Upper lobe of left lung (tissue), 6 donors: ENCODE measurements at places on chromosomes 3 and 15.

DNA sequence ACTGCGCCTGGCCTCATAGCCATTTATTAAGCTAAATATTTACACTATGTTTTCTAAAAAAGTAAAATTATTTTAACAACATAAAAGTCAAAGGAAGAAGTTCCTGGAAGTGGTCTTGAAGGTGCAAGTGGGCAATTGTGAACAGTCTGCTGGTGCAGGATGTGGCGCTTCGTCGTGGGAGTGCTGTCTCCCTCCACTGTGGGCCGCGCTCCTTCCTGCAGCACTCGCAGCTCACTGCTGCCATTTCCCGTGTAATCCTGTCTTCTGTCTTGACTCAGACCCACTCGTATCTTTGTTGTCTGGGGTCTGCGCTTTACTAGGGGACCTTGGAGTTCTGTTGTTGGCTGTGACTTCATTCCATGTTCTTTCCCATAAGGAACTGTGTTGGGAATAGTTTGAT, 56.3 kb downstream of the APBA2 start:
- no peak overlapping the region for H3K4me3 ChIP-seq
- peak; percentile 26 for DNase-seq
- H3K4me1 ChIP-seq, result no peaks in the 10 kb centered on the region

GRCh38 chr3:27716309-27716708, 5.8 kb downstream of the EOMES start:
- H3K4me3 ChIP-seq, result no peak overlapping the region
- H3K27ac ChIP-seq, result no peak overlapping the region
- peaks cover 45% of the 10 kb centered on the region for H3K4me1 ChIP-seq
- H3K36me3 ChIP-seq, result no peaks in the 10 kb centered on the region
- H3K27me3 ChIP-seq, result no peaks in the 10 kb centered on the region

GRCh38 chr3:49552087-49552486, 2.2 kb upstream of the BSN start:
- no peak overlapping the region for H3K27ac ChIP-seq
- no peak for DNase-seq
- H3K4me3 ChIP-seq, result no peak overlapping the region
- no peaks in the 10 kb centered on the region for H3K27me3 ChIP-seq
- peaks cover 18% of the 10 kb centered on the region for H3K4me1 ChIP-seq
- H3K36me3 ChIP-seq, result no peaks in the 10 kb centered on the region

DNA sequence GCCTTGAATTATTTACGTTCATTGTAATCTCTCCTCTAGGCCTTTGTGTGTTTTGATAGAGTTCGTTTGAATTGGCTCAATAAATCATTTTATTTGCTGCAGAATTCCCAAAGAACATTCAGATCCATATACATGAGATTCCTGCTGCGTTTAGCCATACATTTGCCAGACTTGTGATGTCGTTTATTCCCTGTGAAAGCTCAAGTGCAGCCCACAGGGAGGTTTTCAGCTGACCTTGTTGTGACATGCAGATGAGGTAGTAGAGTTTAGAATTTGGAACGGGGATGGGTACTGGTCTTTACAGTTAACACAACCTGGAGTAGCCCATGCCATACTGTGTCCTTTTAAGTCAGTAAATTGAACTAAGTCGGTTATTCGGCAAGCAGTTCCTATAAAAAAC, at the start of gene C3orf20:
Gene C3orf20, plus strand, starts transcription at position 301 of the 400 bp plus-strand sequence. CDS start 7,573 bp downstream, outside the sequence.
- H3K4me1 ChIP-seq, result no peaks in the 10 kb centered on the region
- H3K4me3 ChIP-seq, result no peak within 1 kb of the TSS
- peaks cover 30% of the 10 kb centered on the region for H3K36me3 ChIP-seq
- H3K27me3 ChIP-seq, result no peaks in the 10 kb centered on the region

GRCh38 chr3:87503900-87504498, 227.6 kb upstream of the POU1F1 start:
- H3K27me3 ChIP-seq, result no peaks in the 10 kb centered on the region
- peak; percentile 22 for DNase-seq
- no peak overlapping the region for H3K4me3 ChIP-seq
- no peaks in the 10 kb centered on the region for H3K36me3 ChIP-seq

DNA sequence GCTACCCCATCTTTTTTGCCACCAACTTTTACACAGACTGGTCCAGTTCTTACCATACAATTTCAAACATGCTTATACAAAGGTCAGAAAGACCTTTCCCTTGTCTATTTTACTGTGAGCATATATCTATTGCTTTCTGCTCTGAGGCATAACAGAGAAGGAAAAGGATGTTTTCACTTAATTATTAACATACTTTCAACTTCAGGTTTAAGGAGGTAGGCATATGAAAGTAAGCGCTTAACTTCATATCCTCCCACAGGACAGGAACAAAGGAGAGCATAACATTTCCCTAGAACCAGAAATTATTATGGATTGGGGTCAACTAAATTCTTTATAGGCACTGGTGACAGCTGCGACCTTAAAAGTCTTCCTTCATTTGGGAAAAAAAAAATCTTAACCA, 1.1 kb downstream of the MYEF2 start:
- H3K4me1 ChIP-seq, result peaks cover 5% of the 10 kb centered on the region
- no peak overlapping the region for H3K27ac ChIP-seq
- DNase-seq, result no peak

DNA sequence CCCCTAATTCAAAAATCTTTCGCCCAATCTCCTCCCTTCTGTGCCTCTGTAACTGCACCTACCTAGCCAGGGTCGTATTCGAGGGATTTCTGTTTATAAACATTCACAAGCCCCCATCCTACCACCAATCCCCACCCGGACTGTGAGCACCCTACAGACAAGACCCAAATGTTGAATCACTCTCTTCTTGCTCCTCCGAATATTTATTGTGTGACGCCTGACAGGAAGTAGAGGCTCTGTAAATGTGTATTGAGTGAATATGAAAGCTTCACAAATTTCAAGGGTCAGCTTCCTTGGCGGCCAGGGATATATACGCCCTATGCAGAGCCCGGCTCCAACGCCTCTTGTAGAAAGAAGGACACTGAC, 1.6 kb downstream of the BDH1 start:
- no peak for DNase-seq
- peak overlapping the region; percentile 99 for H3K4me3 ChIP-seq
- H3K4me1 ChIP-seq, result peaks cover 23% of the 10 kb centered on the region
- no peaks in the 10 kb centered on the region for H3K36me3 ChIP-seq

DNA sequence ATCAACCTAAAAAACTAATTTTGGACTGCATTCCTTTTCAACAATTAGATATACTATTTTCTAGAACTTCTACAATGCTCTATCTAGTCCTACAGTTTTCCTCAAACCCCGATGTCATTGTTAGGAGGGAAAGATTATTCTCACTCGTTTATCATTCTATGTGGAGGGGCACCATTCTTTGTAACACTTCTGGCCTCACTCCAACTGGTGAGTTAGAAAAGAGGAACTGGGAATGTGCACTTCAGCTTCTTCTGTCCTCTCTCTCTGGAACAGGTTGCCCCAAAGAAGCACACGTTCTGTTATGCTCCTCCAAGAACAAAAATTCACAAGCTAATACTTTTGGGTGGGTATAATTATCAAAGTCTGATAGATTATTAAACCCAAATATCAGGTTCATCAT, 137.9 kb downstream of the UACA start:
- H3K4me3 ChIP-seq, result no peak overlapping the region
- H3K27ac ChIP-seq, result no peak overlapping the region
- no peaks in the 10 kb centered on the region for H3K27me3 ChIP-seq
- H3K4me1 ChIP-seq, result no peaks in the 10 kb centered on the region

DNA sequence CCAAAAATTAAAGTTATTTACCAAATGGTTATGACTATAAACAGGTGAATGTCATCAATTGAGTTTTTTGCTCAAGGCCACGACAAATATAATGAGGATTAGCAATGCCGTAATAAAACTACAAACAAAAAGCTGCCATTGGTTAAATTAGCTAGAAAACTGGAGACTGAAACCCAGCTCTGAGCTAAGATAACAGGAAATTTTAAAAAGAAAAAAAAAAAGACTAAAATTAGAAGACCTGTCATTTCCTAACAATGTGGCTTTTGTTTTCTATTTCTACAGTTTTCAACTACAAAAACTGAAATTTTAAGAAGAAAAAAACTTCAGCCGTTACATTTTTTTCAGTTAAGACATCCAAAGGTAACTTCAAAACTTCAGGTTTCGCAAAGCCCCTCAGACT, 9.7 kb downstream of the SLC12A6 start:
- no peaks in the 10 kb centered on the region for H3K4me1 ChIP-seq
- H3K27me3 ChIP-seq, result no peaks in the 10 kb centered on the region
- DNase-seq, result no peak
- no peak overlapping the region for H3K4me3 ChIP-seq
- H3K27ac ChIP-seq, result no peak overlapping the region

DNA sequence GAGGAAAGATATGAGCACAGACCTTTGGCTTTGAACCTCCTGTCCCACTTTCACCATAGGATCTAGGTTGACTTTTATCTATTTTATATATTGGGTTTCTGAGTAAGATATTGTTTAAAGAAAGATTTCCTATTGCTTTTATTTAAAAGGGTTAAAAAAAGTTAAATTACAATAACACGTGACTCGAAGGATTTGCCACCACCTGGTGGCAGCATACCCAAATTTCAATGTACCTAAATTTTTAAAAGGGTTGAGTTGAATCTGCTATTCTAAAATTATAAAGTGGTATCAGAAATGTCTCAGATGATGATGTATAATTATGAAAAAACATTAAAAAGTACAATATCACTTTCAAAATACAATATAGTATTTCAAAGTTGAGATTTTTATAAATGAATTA, 368.4 kb downstream of the MECOM start:
- no peaks in the 10 kb centered on the region for H3K27me3 ChIP-seq
- no peaks in the 10 kb centered on the region for H3K36me3 ChIP-seq
- DNase-seq, result no peak
- H3K4me1 ChIP-seq, result peaks cover 7% of the 10 kb centered on the region
- H3K27ac ChIP-seq, result no peak overlapping the region
- H3K4me3 ChIP-seq, result no peak overlapping the region

DNA sequence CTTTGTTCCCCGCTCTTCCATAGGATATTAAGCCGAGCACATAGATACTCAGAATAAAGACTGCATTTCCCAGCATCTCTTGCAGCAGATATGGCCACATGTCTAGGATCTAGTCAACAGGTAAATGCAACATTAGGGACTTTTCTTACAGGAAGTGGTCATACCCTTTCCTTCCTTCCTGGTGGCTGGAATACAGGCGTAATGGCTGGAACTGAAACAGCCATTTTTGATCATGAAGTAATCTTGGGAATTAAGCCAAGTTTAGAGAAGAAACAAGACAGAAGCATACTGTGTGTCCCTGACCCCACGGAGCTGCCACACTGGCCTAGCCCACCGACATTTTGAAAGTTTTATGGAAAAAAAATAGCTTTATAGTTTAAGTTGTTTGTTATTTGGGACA, 234.0 kb downstream of the XXYLT1 start:
- no peaks in the 10 kb centered on the region for H3K27me3 ChIP-seq
- peaks cover 4% of the 10 kb centered on the region for H3K4me1 ChIP-seq
- no peaks in the 10 kb centered on the region for H3K36me3 ChIP-seq
- no peak for DNase-seq

DNA sequence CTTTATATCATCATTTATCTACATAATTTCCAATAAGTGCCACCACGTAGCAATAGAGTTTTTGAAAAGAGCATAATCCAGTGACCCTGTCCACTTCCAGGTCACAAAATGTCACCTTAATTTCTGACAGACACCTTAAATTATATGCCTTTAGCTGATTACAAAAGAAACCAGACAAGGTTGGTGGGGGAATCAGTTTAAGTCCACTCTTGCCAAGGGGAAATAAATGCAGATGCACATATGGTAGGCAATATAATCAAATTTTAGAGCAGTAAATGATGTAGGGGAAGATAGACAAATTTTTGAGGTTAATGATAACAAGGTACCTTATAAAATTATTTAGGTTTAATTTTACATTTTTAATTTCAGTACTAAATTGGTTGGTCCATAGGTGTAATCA, 253.5 kb downstream of the ZIC1 start:
- H3K27me3 ChIP-seq, result no peaks in the 10 kb centered on the region
- H3K4me1 ChIP-seq, result no peaks in the 10 kb centered on the region
- no peak overlapping the region for H3K27ac ChIP-seq
- no peaks in the 10 kb centered on the region for H3K36me3 ChIP-seq
- no peak for DNase-seq

GRCh38 chr3:129213238-129213637, 29.5 kb upstream of the CNBP start:
- H3K27ac ChIP-seq, result no peak overlapping the region
- no peak for DNase-seq
- no peaks in the 10 kb centered on the region for H3K27me3 ChIP-seq

GRCh38 chr15:83813682-83814081, 159.8 kb downstream of the ADAMTSL3 start:
- no peak overlapping the region for H3K27ac ChIP-seq
- H3K36me3 ChIP-seq, result no peaks in the 10 kb centered on the region
- no peak for DNase-seq
- no peaks in the 10 kb centered on the region for H3K4me1 ChIP-seq
- no peaks in the 10 kb centered on the region for H3K27me3 ChIP-seq
- H3K4me3 ChIP-seq, result no peak overlapping the region

DNA sequence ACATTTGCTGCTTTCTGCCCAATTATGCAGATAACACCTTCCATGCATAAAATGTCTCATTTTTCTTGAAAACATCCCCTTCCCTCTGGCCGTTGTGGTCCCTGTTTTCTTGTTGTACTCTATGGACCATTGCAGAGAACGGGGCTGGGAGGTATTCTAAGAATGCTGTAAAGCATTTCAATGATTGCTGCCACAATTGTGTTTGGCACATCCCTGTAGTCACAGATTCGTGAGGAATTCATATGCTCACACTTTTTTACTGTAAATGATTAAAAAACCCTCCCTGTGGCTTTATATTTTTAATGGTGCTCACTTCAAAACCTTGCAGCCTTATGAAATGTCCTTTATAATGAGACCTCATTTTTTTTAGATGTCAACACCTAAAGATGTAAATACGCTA, 207.2 kb upstream of the GBE1 start:
- no peak overlapping the region for H3K27ac ChIP-seq
- H3K4me1 ChIP-seq, result no peaks in the 10 kb centered on the region
- no peaks in the 10 kb centered on the region for H3K27me3 ChIP-seq

GRCh38 chr15:75590239-75590638, 11.1 kb upstream of the PTPN9 start:
- no peak overlapping the region for H3K27ac ChIP-seq
- no peaks in the 10 kb centered on the region for H3K27me3 ChIP-seq
- no peak for DNase-seq

DNA sequence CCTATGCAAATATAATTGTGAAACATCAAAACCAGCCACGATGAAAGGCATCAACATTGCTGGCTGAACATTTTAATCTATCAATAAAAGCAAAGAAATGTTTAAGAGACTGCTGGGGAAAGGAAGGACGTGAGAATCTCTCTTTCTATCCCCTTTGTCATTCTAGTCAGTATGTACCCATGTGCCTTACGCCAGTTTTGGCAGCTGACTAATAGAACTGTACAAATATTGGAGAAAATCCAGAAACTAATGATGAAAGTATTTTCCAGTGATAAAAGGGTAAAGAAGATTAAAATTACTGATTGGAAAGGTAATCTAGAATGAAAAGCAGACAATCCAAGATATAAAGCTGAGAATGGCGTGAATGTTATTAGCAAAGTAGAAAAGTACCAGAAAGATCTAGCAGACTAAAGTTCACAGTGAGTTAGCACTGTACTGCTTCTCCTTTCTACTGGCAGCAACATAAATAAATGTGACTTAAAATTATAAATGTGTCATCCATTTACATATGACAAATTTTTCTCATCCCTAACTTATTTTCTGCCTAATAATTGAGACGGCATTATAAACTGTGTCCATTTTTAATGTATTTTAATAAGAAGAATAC, 401.9 kb upstream of the CNTN4 start:
- no peaks in the 10 kb centered on the region for H3K4me1 ChIP-seq
- no peaks in the 10 kb centered on the region for H3K27me3 ChIP-seq
- no peaks in the 10 kb centered on the region for H3K36me3 ChIP-seq
- H3K27ac ChIP-seq, result no peak overlapping the region
- H3K4me3 ChIP-seq, result no peak overlapping the region
